ENCODE measurements at places on chromosomes 5 and 9.

DNA sequence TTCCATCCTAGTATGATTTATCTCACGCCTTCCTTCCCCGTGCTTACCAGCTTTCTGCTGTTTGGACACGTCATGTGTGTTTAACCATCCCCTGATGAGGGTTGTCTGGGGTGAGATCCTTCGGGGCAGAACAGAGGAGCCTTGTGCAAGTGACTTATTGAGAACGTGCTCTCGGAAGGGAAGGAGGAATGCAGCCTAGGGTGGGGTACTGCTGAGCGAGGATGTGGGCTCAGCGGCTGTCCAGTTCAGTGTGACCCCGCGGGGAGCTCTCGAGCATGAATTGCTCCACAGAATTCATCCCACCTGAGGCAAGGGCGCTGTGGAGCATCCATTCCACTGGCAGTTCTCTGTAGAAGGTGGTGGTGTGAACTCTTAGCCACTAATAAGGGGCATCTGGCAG lies 4.0 kb downstream of the MYOZ3 start:
- no peak for DNase-seq

- no peak for DNase-seq
Measured at GRCh38 chr5:13251623-13252376, 692.7 kb downstream of the DNAH5 start.

GRCh38 chr5:99334936-99335335 lies 406.1 kb upstream of the CHD1 start:
- DNase-seq, result no peak

DNA sequence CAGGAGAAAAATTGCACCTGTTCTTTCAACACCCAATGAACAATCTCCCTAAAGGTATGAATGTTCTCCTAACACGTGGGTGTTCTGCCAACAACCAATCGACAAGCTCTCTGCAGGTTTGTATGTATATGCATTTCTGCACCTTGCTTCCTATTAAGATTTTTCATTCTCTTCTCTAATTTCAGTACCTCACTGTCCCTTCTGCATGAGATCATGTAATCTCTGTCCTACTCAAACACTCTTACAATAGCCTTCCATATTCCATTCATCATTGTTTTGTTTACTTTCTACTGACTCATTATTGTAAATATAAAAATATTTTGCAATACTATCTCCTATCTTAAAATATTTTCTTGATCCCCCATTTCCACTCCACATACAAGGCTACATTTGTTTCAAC lies 382.0 kb downstream of the CDH12 start:
- DNase-seq, result no peak
